ENCODE measurements at places on chromosomes 1 and 21.

GRCh38 chr21:45457161-45457831 is 52.3 kb downstream of the COL18A1 start:
- DNase-seq, result no peak

- no peak for DNase-seq
Measured at GRCh38 chr21:17462276-17462981, 50.4 kb upstream of the CXADR start.

- DNase-seq, result no peak
Measured at GRCh38 chr1:75952016-75952415, 19.8 kb upstream of the ASB17 start.

DNA sequence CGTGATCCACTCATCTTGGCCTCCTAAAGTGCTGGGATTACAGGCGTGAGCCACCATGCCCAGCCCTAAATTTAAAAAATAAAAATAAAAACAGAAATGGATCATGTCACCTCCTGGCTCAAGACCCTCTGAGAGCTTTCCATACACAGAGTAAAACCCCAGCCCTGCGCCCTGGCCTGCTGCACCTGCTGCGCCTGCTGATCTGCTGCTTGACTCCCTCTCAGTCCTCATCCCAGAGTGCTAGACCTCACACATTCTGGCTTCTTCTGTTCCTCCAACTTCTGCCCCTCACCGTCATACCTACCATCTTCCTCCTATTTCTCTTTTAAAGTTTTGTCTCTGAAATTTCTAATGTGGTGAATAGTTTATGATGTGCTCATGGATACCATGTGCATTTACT is 42.7 kb upstream of the DIPK1A start:
- DNase-seq, result no peak

DNA sequence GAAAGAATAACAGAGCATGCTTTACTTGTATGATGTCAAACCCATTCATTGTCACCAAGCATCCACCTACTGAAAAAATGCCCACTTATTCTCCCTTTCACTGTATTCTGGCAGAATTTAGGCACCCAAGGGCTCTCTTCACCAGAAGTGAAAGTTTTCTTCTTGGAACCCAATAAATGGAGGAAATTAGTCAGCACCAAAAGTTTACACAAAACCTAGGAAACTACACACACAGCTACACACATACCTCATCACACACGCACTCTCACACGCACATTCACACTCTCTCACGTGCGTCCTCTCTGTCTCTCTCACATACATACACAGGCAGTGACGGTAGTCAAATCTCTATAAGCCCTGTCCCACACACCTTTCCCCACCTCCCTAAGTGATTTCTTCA is 37.6 kb downstream of the MCOLN2 start:
- DNase-seq, result no peak

GRCh38 chr1:41272601-41273000 is 30.5 kb upstream of the SCMH1 start:
- DNase-seq, result no peak

Data from COR-L47 (cell line).